ENCODE measurements at places on chromosomes 4 and X.
A peak's percentile ranks its signal among the peaks of the same experiment; 100 is the strongest.

DNA sequence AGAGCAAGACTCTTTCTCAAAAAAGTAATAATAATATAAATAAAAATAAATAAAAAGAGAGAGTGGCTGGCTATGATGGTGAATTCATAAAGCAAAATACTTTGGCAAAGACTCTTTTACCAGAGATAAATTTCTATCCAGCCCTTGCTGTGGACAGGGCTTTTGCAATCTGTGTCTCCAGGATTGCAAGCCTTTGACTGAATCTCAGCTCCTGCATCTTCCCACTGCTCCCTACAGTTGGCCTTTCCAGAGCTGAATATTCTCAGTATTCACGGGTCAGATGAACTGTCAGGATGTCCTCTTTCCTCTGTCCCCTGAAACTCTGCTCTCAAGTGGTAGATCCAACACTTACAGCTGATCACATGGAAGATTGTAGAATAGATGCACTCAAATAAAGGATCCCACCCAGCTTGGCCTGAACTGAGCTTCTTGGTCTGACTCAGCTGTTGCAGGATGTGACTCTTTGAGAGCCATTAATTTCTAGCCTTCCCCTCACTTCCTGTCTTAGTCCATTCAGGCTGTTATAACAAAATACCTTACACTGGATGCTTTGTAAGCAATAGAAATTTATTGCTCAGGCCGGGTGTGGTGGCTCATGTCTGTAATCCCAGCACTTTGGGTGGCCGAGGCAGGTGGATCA is 123.4 kb upstream of the GUCY1A1 start:
- peak; percentile 54 for DNase-seq

GRCh38 chrX:65601530-65602220 is 65.8 kb upstream of the MSN start:
- peak; percentile 89 for DNase-seq

- DNase-seq, result no peak
These were observed 60.4 kb downstream of the MMRN1 start for GRCh38 chr4:89954906-89955695.

GRCh38 chr4:155094201-155094820 is 114.1 kb upstream of the NPY2R start:
- DNase-seq, result no peak

GRCh38 chr4:79852305-79852730 is 220.7 kb downstream of the ANTXR2 start:
- DNase-seq, result peak; percentile 12

GRCh38 chrX:119501511-119502148 is 33.4 kb downstream of the SLC25A5 start:
- no peak for DNase-seq

DNA sequence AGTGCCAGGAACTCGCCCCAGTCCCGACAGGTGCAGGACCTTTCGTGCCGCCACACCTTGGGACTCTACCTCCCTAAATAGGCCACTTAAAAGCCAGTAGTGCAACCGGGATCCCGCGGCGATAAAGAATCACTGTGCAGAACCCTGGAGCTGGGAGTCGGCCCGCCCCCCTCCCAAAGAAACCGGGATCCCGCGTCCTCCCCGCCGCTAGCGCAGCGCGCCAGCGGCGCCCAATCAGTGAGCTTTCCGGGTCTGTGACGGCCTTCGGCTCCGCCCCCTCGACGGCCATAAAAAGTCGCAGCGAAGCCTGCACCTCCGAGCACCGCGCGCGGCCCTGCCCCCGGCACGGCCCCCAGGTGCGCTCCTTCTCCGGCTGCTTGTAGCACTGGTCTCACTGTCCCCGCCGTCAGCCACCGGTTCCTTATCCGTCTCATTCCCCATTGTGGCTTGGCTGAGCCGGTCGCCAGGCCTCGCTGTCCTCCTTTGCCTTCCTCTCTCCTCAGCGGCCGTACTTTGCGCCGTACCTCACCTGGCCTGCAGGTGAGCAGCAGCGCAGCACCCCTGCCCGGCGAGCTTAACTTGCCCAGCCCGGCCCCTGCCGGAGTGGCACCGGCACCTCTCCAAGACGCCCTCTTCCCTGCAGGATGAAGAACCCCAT is at the start of gene LRAT:
TSS of gene LRAT (plus strand) at position 318 of the 658 bp plus-strand sequence. CDS start at position 645, 327 bp downstream.
- no peak for DNase-seq

- no peak for DNase-seq
These were observed 396.9 kb upstream of the NDST3 start for GRCh38 chr4:117637347-117637746.

DNA sequence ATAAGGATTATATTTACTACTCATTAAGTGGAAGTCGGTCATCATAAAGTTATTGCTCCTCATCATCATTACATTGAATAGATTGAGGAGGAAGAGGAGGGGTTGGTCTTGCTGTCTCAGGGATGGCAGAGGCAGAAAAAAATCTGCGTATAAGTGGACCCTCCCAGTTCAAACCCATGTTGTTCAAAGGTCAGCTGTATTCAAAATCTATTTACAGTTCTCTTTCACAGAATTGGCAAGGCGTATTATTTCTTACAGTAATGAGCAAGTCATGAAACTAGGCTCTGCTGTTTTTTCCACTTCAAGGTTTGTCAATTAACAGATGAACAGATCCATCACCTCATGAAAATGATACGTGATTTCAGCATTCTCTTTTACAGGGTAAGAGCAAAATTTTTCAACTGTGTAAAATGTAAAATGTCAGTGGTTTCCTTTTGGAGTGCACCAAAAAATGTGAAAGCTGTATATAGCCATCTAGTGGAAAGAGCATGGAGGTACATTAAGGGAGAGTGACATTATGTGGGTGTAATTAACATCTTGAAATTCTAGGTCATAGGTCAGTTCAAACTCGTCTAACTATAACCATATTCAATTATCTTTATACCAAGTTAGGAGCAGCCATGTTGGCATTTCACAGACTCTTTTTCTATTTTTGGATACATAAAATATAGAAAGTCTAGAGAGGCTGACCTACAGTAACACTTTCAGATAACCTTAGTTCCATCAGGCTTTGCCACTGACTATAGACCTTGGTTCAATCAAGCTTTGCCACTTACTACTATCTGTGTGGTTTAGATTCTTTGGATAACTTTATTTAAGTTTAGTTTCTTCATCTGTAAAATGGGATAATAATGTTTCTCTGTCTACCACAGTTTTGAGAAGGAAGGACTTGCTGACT is 30.1 kb downstream of the NEIL3 start:
- DNase-seq, result no peak

DNA sequence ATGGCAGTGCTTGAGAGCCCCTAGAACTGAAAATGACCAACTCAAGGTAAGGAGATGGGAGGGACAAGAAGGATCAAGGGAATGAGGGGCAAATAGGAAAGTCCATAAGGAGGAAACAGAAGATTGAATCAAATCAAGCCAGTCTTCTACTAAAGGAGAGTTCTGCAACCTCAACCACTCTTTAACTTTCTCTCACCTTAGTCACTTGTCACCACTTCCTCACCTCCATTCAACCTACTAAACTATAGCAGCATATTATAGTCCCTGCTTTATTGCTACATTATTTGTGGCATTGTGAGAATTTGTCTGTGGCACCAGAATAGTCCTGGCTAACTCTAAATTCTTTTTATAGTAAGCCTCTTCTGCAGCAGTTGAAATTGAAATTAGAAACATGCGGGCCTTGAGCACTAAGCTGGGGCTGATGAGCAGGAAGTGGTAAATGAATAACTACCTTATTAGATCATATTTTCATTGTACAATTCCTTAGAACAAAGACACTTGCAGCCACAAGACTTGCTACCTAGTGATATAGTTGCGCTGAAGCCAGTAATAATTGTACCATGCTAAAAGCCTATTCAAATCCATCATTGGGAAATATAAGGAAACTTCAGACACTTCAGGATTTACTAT is 336.9 kb downstream of the ZNF674 start:
- DNase-seq, result no peak

DNA sequence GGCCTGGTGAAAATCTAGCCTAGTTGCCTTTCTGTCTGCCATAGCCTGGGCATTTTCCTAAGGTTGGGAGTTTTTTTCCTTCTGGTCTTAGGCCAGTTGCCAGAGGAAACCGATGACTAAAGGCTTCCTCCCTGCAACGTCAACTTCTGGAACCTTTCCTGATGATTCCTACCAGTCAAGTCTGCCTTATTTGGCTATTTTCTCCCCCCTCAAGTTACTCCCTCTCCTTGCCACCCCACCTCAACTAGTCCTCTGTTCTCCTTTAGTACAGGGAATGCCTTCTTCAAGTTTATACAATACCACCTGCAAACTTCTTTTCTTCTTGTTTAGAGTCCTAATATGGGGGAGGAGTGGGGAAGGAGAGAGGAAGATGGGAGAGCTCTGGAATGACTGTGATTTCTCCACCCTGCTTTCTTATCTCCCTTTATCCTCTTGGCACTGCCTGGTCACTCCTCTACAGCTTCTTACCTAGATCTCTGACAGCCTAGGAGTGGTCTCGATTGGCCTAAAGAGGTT is 10.6 kb downstream of the MSN start:
- DNase-seq, result peak; percentile 81

All from glomerular endothelial cell (primary cell).